Ammon's horn (tissue), 1 donor: ENCODE measurements at places on chromosomes 4 and X.

DNA sequence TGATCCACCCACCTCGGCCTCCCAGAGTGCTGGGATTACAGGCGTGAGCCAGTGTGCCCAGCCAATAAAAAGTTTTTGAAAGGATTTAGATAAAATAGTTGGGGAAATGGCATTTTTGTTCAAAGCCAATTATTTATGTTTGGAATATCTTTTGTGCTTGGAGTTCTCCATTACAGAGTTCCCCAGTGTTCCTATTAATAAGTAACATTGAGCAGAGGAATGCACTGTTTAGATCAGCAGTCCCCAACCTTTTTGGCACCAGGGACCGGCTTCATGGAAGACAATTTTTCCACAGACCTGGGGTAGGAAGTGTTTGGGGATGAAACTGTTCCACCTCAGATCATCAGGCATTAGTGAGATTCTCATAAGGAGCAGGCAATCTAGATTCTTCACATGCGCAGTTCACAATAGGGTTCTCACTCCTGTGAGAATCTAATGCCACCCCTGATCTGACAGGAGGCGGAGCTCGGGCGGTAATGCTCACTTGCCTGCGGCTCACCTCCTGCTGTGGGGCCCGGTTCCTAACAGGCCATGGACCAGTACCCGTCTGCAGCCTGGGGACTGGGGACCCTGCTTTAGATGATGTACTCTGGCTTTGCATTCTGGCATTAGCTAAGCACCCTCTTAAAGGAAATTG is 8.3 kb downstream of the PKD2 start:
- DNase-seq: no peak

DNA sequence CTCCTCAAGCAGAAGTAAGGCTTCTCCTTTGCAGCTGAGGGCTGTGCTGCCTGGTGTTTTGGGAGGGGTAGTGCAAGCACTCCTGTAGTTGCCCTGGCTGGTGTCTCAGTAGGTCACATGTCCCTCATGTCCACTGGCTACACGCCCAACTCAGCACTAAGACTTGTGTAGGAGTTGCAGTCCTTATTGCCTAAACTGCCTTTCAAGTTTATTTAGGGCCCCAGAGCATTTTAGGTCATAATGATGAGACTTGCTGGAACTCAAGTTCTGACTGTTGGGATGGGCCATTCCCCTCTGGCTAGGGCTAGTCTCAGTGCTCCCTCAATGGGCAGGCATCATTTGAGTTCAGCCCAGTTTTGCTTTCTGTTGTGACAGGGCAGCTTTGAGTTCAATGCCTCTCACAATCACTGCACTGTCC is 44.1 kb downstream of the PPM1K start:
- peak; percentile 51 for DNase-seq

DNA sequence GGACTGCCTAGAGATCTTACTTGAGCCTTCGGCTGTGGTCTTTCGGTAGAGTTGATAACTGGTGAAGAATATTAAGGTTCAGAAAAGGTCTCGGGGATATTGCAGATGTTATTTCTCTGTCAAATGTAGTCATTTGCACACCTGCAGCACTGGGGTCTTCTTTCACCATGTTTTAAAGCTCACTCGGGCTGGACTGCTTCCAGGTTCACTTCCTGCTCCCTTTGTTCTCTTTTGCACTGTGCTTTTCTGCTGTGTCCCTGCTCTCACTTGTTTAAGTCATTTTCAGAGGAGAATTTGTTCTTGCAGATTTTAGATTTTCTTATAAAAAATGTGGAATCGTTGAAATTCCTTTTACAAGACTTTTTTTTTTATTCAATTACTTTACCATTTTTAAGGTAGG is 68.5 kb downstream of the BMPR1B start:
- DNase-seq: no peak

- peak; percentile 75 for DNase-seq
Observed at GRCh38 chr4:2806390-2807355, 13.8 kb downstream of the SH3BP2 start.

DNA sequence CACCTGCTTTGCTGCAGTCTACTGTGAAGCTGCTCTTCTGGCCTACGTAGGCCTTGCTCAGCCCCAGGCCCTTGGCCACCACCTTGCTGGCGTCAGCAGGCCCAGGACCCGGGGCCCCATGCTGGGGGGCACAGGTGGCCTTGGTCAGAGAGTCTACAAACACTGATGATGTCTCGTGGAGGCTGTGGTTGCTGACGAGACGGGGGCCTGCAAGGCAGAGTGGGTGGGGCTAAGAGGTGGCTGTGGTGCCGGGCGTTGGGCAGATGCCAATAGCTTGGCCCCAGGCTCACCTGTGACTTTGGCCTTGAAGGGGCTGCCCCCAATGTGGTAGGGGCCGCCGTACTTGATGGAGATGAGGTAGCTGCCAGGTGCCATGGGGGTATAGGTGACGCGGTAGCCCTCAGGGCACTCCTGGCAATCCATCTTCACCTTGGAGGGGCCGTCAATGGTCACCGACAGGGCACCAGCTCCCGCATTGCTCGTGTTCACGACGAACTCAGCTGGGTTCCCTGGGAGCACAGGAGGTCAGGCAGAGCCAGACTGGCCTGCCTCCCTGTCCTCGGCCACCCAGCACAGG is 25.0 kb downstream of the FLNA start:
- no peak for DNase-seq

- DNase-seq: no peak
Observed at GRCh38 chr4:78069859-78070258, 12.7 kb downstream of the FRAS1 start.

- no peak for DNase-seq
Observed at GRCh38 chr4:112954286-112954685, 95.2 kb upstream of the ANK2 start.

- peak; percentile 32 for DNase-seq
Observed at GRCh38 chrX:136067966-136068365, 79.4 kb upstream of the FHL1 start.

GRCh38 chr4:178165251-178165950 is 723.2 kb upstream of the AGA start:
- no peak for DNase-seq

DNA sequence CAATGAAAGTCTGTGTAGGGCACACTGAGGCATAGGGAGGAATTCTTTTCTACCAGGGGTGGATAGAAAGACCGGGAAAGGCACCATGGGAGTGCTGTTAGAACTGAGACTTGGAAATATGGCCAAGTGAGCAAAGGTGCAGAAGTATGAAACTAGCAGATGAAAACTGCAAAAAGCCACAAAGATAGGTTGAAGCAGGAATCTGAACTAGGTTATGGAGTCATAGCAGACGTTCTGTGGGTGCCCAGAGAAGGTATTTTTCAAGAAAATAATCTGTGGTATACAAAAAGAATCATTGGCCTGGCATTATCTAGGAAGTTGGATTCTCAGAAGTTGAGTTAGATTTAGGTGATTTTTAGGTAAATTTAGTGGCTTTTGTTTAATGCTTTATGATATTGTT is 48.5 kb downstream of the SMAD1 start:
- DNase-seq: no peak
